Astrocyte (in vitro differentiated cells and primary cell): ENCODE measurements at places on chromosomes 16 and 17.
A peak's percentile ranks its signal among the peaks of the same experiment; 100 is the strongest.

- DNase-seq: no peak
Observed at GRCh38 chr17:21686165-21687015, 5.9 kb upstream of the KCNJ18 start.

- peak; percentile 34 for DNase-seq
Observed at GRCh38 chr16:24539850-24540601, 660 bp downstream of the RBBP6 start.

GRCh38 chr16:12903407-12904328, 2.3 kb downstream of the SHISA9 start:
- DNase-seq: no peak

DNA sequence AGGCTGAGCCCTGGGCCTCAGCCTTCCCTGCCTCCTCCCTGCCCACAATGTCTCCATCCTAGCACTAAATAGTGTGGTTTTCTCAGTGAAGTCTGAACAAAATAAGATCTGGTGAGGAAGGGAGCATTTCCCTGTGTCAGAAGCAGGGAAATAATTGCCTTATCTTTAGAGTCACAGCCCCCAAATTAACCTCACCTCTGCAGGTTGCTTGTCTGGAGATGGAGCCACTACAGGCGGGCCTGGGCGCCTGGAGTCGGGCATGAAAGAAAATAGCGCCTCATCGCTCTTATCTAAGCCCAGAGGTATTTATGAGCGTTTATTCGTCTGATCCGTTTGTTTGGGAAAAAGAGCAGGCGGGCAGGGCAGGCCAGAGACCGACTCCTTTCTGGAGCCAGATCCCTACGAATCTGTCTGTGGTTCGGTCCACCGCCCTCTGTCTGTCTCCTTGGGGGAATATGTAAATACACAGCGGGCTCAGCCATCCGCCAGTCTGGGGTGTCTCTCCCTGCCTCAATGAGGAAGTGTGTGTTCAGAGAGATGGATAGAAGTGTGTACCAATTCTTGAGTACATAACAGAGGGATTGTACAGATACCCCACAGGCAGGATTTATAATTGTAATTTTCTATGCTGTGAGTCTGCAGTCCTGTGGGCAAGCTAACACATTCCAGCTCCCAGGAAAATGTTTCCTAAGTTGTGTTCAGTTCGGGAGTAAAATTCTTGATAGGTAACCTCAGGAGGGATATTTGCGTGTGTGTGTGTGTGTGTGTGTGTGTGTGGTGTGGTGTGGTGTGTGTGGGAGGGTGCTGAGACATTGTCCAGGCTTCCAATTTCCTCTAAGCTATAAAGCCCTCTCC, 4.3 kb downstream of the HOXB6 start:
- DNase-seq: no peak

DNA sequence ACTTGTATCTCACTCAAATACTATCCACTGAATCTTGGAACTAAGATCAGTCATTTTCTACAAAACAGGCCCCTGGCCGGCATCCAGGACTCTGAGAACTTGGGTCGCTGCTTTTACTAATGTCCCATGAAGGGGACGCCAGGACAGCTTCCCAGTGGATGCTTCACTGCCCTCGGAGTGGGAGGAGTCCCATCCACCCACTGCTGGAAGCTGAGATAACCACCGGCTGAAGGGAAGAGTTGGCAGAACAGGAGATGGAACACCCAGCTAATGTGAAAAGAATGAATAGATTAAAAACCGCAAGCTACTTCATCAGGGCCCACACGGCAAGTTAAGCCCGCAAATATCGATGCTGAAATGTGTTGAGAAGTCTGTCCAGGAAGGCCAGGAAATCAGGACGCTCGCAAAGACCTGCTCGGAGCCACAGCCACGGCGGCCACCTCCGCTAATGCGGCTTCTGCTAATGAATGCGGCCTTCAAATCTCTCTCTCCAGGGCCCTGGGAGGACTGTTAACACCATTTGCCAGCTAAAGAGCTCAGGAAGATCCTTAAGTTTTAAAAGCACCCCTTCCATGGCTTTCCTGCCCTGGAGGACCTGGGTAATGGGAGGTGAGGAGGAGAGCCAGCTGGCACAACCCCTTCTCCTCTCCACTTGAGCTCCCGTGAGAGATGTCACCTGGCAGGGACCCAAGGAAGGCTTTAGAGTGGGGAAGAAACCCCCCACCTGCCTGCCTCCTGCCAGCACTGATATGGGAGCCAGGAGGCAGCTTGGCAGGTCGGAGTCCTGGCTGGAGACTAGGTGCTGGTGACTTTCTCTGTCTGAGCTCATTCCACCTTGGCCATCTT, 226.6 kb upstream of the RPL38 start:
- peak; percentile 67 for DNase-seq

DNA sequence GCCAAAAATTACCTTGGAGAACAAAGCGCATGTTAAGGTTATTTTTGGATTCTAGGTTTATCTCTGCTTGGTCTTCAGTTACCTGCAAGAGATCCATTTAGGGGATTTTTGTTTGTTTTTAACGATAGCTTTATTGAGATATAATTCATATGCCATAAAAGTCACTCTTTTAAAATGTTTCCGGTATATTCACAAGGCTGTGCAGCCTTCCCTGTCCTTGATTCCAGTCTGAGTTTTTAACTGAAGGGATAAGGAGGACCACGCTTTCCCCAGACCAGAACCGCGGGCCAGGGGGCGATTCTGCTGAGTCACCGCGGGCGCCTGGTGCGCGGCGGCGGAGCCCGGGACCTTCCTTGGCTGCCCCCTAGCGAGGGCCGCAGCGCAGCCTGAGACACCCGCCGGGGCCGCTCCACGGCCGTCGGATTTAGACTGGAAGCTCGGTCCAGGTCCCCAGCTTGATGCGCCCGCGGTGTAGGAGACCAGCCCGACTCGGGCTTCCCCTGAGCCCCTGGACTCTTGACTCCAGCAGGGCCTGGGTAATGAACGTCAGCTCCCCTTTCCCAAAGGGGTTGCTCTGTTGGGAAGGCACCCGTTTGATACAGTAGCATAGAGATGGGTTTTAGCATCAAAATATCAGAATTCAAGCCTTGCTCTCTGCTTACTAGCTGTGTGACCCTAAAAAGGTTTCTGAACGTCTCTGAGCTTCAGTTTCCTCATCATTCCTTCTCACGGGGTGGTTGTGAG, 50.0 kb upstream of the STH start:
- peak; percentile 36 for DNase-seq

GRCh38 chr16:90043526-90043925, 24.3 kb upstream of the DBNDD1 start:
- DNase-seq: no peak

- DNase-seq: no peak
Observed at GRCh38 chr17:40099619-40100418, 570 bp downstream of the NR1D1 start.

GRCh38 chr16:89303617-89304016, 86.1 kb downstream of the ZNF778 start:
- no peak for DNase-seq

GRCh38 chr16:72878301-72879269, 169.3 kb downstream of the ZFHX3 start:
- peak; percentile 80 for DNase-seq

- DNase-seq: no peak
Observed at GRCh38 chr17:81519284-81520020, 6.9 kb upstream of the ACTG1 start.

GRCh38 chr17:51745993-51746392, 412.5 kb downstream of the CA10 start:
- DNase-seq: no peak

- DNase-seq: peak; percentile 0
Observed at GRCh38 chr17:54172096-54172984, 349.6 kb downstream of the KIF2B start.

GRCh38 chr16:11142261-11142630, 113.8 kb downstream of the SOCS1 start:
- DNase-seq: no peak

GRCh38 chr17:59423137-59423724, 91.8 kb downstream of the YPEL2 start:
- DNase-seq: peak; percentile 56

DNA sequence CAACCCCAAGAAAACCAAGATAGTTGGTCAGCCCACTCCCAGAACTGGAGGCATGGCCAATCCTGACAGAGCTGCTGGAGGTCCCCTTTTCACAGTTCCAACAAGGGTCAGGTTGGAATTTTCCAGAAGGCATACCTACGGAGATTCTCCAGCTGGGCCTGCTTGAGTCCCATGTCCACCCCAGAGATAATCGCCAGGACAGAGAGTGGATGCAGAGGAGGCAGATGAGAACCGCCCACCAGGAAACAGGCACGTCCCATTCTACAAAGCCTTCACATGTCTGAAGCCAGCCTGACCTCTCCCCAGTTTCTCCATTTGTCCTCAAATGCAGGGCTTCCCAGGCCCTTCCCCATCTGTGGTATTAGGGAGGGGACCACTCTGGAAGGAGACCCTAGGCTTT, 47.4 kb upstream of the SMURF2 start:
- no peak for DNase-seq

DNA sequence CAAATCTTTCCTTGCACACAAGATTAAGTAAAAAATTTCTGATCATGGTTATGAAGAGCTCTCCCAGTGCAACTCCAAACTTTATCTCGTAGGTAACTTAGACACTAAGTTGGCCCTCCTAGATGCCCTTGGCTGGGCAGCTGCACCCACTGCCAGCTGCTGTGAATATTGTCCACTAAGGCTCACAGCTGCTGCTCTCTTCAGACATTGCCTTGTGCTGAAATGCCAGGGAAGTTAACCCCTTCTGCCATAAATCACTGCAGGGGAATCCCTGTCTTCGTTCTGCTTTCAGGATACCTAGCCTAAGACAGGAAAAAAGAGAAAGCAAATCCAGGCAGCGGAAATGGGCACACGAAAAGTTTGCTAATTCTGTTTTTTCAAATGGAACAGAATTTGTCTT, 106.4 kb downstream of the IRX5 start:
- DNase-seq: no peak

DNA sequence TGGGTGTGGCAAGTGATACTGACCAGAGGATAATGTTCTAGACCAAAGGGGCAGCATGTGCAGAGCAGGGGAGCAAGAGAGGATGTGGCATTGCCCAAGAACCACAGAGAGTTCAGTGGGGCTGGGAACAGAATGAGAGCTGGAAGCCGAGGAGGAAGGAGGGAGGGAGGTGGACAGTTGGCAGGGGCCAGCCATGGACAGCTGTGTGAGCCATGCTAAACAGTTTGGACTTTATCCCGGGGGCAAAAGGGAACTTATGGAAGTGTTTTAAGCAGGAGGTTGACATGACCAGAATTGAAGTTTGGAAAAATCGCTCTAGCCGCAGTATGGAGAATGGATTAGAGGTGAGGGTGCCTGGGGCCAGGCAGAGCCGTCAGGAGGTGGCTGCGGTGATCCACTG, 29.4 kb upstream of the TMEM132E start:
- DNase-seq: no peak

DNA sequence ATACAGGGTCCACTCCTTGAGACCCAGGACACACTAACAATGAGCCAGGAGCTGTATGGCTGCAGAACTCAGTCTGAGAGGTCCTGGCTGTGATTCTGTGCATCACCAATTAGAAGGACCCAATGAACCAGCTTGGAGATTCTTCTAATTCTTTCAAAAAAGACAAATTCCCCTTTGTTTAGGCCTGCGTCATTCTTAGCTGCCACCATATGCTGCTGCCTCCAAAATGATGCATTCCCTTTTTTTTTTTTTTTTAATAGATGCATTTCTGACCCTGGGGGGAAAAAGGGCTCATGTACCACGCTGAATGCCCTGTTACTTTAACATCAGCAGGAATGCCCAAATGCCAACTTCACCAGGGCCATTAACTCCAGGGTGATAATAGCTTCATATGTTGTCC, 28.5 kb downstream of the EMP2 start:
- no peak for DNase-seq

GRCh38 chr16:11619327-11619851, 32.7 kb upstream of the LITAF start:
- DNase-seq: no peak

DNA sequence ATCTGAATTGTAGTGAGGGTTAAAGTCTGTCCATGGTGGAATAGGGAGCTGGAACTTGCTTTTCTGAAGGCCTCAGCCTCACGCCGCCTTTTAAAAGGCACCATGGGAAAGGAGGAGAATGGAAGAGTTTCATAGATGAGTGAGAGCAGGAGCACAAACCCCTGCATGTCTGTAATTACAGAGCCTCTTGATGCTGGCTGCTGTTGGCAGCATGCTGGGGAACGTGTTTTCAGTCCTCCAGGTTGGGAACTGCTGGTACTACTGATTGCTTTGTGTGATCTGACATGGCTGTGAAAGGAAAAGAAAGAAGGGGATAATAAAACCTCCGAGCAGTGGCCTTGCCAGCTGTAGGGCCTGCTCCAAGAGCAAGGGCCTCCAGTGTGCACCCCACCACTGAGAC, 16.8 kb upstream of the DYNLL2 start:
- DNase-seq: no peak

GRCh38 chr17:79991140-79991923, 44.3 kb downstream of the TBC1D16 start:
- peak; percentile 38 for DNase-seq

- no peak for DNase-seq
Observed at GRCh38 chr17:70343114-70343513, 173.8 kb downstream of the KCNJ2 start.

DNA sequence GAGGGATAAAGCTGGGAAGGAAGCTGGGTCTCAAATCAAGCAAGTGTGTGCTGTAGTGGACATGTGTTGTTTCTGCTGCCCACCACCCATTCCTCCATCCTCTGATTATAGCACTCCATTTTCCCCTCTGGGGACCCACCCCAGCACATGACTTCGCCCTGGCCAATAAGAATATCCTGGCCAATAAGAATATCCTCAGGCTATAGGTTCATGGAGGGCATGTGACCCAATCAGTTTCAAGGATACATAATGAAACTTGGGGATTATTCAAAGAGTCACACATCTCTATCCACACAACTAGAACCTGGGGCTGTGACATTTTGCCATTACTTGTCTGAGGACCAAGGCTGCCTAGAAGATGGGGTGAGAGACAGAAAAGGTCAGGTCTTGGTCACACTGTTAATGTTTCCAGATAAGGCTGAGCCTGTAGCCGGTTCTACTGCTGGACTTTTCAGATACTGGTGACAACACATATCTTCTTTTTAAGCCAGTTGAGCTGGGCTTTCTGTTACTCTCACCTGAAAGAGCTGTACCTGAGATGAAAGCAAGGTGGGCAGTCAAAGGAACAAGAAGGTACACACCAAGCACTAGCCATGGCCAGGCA, 33.7 kb downstream of the MYO18A start:
- DNase-seq: no peak

- no peak for DNase-seq
Observed at GRCh38 chr16:64280317-64280716, 841.5 kb downstream of the CDH11 start.

- DNase-seq: no peak
Observed at GRCh38 chr16:12091569-12092543, 115.3 kb downstream of the SNX29 start.

DNA sequence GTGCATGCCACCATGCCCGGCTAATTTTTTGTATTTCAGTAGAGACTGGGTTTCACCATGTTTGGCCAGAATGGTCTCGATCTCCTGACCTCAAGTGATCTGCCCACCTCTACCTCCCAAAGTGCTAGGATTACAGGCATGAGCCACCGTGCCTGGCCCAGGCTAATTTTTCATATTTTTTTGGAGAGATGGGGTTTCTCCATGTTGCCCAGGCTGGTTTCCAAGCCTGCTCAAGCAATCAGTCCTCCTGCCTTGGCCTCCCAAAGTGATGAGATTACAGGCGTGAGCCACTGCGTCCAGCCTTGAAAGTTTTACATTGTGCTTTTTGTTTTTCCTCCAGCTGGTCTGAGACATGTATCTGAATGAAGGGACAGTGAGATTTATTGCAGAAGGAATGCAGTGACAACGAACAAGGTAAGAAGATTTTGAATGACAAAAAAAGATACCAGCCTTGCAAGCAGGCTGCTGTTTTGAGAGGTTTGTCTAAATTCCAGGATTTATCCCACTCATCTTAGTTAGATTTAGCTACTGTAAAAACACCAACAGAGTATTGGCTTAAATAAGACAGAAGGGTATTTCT, 3.4 kb upstream of the ENGASE start:
- DNase-seq: no peak
